ENCODE measurements at places on chromosomes 7 and 10.

- no peak for DNase-seq
These were observed 129.4 kb downstream of the AASS start for GRCh38 chr7:122014697-122015096.

DNA sequence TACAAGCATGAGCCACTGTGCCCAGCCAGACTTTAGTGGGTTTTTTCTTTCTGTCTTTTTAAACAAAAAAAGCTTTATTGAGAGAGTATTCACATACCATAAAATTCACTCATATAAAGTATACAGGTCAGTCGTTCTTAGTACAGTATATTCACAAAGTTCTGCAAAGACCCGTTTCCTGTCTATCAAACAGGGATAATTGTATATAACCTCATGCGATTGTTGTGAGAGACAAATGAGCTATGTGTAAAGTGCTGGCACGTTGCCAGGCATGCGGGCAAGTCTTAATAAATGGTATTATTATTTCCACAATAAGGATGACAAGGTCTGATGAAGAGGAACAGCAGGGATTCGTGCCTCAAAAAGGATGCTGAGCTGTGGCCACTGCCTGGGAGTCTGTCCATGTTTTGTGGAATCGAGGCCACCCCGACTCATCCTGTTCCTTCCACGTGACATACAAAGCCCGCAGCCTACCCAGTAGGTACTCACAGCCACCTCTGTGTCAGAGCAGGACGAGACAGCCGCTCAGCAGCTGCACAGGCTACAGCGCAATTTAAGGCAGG, 51.6 kb downstream of the SMKR1 start:
- DNase-seq, result no peak

GRCh38 chr10:45625879-45626278, 46.7 kb downstream of the ZFAND4 start:
- DNase-seq, result no peak

DNA sequence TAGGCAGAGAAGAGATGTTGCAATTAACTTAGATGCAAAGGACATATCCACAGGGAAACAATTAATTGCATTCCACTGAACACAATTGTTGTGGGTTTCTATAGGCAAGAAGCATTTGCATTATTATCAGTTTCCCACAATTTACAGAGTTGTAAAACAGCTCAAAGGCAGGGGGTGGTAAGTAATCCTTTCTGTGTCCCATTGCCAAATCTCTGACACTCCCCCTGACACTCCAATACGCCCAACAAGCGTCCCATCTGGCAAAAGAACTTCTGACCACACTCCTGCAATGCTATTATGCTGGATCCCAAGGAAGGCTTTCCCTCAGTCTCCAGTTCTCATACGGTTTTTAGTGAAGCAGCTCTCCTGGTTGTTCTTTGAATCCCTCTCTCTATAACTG, 179.8 kb downstream of the CXCL12 start:
- DNase-seq, result no peak

DNA sequence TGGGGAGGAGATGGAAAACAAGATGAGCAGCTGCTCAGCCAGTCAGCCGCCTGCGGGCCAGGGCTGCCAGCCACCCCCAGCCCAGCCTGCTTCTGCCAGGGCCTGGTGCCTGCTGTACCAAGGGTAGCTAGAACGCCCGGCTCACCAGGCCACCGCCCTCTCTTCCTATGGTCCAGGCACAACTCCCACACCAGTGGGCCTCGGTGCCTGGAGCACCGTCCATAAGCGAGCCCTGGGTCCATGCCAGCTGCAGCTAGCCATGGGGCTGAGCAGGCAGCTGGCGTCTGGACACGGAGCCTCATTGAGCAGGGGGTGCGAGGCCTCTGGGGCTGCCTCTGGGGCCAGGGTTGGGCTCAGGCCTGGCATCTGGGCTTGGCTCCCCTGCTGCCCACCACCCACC, 8.5 kb upstream of the RABGEF1 start:
- DNase-seq, result no peak

- DNase-seq, result no peak
These were observed 21.0 kb upstream of the EEPD1 start for GRCh38 chr7:36132012-36132411.

DNA sequence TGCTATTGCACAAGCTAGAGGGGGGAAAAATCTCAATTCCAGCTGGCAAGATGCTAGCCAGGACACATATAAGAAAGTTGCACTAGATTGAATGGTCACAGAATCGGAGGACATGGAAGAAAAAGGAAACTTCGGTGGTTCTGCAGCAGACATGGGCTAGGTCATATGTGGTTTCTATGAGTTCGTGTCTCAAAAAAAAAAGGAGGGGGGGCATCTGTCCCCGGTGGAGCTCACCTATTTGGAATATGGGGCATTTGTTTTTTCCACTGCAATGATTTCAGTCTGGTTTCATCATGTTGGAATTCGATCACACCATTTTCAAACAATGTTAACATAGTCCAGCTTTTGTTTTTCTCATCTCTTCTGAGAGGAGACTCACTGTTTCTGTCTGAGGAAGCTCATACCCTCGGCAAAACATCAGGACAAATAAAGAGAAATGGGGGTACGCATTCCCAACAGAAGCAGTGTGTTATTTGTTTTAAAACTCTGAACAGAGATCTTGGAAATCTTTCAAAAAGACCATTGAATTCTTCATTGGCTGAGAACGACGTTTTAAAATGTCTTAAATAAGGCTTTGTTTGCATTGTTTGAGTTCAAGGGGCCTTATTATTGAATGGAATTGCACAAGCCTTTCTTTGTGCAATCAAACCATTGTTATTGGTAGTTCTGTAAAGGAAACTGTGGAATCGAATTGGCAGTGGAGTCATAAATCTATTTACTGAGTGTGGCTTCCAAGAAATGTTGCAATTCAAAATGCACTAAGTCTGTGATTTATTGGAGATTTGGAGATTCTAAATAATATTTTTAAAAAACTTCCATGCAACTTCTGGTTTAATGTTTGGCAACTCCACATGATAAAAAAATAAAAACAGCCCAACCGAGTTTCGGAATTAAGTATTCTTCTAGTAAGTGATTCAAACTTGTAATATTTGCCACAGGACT, 173.2 kb downstream of the RTKN2 start:
- peak; percentile 64 for DNase-seq

DNA sequence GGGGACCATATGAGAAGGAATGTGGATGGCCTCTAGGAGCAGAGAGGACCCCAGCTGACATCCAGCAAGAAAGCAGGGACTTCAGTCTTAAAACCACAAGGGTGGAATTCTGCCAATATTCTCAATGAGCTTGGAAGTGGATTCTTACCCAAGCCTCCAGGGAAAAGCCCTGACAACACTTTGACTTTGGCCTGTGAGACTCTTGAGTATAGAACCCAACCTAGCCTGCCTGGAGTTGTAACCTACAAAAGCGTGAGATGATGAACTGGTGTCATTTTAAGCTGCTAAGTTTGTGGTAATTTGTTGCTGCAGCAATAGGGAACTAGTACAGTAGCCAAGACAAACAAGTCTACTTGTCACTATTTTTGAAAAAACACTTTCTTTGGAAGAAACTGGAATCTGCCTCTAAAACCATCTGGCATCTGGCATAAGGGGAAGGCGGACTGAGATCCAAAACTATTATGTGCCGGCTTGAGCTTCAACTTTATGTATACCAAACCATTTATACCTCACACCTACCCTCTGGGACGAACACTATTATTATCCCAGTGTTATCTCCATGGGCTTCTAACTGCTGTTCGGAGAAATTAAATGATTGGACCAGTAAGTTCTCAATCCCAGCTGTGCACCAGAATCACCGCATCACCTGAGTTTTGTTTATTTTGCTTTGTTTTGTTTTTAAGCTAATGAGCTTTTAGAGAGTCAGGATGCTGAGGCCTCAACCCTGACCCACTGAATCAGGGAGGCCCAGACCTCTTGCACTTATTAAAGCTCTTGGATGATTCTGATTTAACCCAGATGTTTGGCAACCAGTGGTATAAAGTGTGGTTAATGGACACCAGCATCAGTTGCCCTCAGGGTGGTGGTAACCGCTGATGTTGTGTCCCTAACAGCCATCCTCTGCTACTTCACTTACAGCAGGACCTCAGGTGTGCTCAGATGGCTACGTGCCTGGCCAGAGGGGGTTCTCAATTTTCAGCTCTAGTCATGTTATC, 83.0 kb downstream of the C1GALT1 start:
- DNase-seq, result no peak

DNA sequence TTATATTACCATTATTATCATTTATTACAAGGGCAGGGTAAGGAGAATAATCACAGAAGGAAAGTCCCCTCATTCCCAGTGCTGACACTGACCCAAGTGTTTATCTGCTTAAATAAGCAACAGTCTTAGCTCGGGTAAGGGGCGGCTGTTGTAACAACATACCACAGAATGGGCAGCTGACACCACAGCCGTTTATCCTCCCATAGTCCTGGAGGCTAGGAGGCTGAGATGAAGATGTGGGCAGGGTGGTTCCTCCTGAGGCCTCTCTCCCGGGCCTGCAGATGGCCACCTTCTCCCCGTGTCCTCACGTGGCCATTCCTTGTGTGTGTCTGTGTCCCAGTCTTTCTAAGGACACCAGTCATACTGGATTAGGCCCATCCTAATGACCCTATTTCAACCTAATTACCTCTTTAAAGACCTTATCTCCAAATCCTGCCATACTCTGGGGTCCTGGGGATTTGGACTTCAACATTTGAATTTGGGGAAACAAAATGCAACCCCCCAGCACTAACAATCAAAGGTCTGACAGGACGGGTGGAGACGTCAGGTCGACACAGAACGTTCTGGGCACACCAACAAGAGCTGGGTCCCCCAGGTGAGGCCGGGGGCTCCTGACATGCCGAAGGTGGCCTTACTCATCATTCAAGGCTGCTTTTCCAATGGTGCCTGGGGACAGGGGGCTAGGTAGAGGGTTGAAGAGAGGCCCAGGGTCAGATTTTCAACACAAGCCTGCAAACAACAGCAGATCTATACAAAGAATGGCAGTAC, 93.5 kb downstream of the TNS3 start:
- DNase-seq, result no peak

DNA sequence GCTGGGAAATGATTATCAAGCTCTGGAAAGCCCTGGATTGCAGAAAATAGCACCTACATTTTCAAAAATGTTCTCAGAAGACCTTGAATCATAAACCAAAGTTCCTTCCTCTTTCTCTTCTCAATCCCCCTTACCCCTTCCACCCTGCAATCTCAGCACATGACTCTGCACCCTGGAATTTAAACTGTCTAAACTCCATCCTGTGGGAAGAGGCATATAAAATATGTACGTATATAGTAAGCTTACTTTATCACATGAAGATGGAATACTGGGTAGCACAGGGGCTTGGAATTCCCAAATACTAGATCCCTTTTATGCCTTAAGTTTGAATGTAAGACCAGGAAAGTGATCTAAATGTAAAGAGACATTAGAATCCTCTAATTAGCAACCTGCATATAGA, 7.7 kb downstream of the AGMO start:
- DNase-seq, result no peak

DNA sequence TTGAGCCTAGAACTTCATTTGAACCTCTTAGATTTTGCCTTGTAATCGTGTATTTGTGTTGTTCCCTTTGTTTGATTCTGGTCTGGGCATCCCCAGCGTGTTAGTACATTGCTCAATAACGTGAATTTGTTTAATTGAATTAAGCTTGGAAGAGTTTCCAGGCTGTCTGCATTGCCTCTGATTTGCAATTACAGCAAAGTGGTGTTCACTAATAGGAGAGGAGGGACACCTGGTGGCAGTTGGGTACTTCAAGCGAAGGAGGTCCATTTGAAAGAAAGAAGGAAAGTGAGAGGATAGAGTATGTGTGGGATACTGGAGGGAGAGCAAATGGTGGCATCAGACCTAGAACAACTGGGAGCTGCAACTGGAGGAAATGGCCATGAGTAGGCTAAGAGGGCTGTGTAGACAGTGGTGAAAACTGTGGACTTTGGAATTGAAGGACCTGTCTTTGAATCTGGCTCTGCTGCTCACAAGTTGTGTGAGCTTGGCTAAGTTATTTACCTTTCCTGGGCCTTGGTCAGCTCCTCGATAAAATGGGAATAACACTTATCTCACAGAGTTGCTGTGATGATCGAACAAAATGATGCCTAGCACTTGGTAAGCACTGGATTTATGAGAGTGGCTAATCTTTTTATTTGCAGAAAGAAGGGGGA, 15.1 kb downstream of the LSMEM1 start:
- peak; percentile 60 for DNase-seq

- DNase-seq, result no peak
These were observed 154.2 kb downstream of the EGFR start for GRCh38 chr7:55172881-55173609.

DNA sequence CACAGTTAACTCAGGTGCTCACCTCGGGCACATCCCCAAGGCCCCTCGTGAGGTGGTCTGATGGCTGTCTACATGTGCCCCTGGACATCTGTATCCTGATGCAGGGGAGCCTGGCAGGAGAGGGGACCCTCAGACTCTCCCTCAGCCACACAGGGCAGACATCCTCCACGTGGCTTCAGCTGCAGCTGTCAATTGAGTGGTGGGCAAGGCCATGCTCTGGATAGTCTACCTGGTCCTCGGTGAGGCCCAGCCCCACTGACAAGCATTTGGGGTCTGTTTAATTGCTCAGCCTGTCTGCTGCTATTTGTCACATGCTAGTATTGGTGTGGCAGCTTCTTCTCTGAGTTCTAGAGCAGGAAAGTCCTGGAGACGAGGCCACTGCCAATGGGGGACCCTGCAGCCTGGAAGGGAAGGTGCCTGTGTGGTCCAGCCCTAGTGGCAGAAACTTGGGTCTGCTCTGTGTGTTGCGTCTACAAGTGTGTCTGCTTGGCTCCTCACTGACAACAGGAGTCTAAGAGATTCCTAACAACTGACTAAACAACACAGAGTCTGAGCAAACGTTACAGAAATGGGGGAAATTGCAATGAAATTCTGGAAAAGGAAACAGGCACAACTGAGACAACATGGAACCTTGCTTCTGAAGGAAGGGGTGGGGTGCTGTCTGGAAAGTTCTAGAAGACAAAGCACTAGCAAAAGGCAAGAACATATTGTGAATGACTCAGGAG, 59.3 kb upstream of the IGFBP3 start:
- no peak for DNase-seq

- no peak for DNase-seq
These were observed 4.3 kb downstream of the NOC3L start for GRCh38 chr10:94358480-94358879.

DNA sequence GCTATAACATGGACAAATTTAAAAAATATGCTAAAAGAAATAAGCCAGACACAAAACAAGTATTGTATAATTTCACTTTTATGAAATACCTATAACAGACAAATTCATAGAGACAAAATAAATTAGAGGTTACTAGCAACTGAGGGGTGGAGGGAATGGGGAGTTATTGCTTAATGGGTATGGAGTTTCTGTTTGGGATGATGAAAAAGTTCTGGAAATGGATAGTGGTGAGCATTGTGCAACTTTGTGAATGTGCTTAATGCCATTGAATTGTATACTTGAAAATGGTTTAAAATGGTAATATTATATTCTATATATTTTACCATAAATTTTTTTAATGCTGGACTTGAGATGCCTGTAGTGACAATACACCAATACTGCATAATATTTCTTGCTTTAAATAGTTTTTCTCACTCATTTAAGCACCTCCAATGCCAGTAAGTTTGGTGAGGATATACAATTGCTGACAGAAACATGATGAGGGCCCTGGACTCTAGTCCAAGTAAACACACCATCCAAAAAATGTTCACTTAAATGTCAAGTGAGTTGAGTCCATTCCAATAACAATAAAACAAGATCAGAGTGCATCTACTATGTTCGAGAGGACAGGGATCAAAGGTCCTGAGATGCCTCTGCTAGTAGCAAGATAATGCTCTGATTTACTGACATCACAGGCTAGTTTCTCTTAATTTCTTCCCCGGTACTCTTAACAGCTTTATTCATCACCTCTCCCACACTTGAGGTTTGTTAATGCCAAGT, 71.9 kb downstream of the NT5C2 start:
- no peak for DNase-seq

- DNase-seq, result no peak
These were observed 52.8 kb downstream of the P4HA1 start for GRCh38 chr10:73043766-73044377.
